ENCODE measurements at places on chromosomes 7 and 10.
A peak's percentile ranks its signal among the peaks of the same experiment; 100 is the strongest.

GRCh38 chr10:6578795-6579182, 1.3 kb downstream of the PRKCQ start:
- no peak for DNase-seq

- no peak for DNase-seq
Measured at GRCh38 chr7:4709187-4709586, 27.1 kb downstream of the FOXK1 start.

DNA sequence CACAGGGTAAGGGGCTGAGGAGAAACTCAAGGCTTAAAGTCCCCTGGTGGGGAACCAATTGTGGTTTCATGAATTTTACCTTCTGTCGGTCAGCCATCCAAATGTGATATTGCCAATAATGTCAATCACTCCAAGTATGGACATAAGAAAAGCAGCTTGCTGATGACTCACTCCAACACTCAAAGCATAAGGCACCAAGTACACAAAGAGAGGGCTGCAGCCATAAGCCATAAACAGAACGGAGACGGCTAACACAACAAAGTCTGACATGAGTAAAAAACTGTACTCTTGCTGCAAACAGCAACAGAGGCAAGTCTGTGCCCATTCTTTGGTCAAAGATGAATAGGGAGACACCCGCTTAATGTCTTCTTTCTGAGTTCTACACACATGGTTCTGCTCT, 24.2 kb downstream of the IFIT5 start:
- no peak for DNase-seq

GRCh38 chr7:119320316-119320715, 952.7 kb upstream of the KCND2 start:
- DNase-seq: no peak

- DNase-seq: no peak
Measured at GRCh38 chr7:121872831-121873288, at the start of gene PTPRZ1. TSS of gene PTPRZ1 (plus strand) at chr7:121873161. CDS start at chr7:121873500, 339 bp downstream.

DNA sequence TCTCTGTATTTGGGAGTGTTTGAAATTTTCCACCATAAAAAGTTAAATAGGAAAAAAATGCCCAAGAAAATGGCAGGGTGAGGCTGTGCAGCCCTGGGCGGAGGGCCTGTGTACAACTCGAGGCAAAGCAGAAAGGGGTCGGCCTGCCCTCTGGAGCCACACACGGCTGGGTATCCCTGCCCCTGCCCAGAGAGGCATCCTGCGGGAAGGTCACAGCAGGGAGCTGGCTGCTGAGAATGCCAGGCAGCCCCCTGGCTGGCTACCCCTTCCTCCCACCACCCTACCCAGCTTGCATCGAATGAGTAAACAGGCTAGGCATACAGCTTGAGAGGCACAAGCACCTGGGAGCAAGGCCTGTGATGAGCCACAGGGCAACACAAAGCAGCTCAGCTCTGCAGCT, 46.1 kb downstream of the CAMK2B start:
- DNase-seq: no peak

DNA sequence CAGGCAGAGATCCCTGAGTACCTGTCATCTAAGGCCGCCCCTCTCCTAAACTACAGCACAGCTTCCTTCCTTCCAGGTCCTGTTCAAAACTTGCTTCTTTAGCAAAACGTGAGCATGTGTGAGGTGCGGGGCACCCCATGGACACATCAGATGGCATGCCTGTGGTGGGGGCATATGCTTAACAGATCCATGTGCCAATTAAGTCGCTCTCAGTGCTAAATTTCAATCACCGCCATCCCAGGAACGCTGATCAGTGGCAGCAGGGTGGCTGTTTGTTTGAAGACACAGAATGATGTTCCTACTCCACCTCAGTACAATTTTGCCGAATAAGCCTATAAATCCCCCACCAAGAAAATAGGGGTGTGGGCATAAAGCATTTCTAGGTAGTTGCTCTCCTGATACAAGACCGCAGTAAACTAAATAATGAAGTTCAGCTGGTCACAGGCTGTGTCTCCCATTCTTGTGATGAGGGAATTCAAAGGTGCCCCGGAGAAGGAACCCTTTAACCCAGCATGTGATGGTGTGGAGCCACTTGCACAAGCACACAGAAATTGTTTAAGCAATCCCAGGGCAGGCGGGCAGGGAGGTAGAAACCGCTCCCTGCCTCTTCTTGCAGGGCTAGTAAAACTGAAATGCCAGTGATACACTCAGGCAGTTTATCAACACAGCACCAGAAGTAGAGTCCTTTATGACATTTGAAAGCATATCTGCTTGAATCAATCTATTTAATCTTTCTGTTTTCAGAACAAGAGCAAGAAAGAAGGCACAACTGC, 205.7 kb downstream of the SORCS1 start:
- DNase-seq: no peak

GRCh38 chr7:44216521-44217222, 15.9 kb downstream of the YKT6 start:
- no peak for DNase-seq

DNA sequence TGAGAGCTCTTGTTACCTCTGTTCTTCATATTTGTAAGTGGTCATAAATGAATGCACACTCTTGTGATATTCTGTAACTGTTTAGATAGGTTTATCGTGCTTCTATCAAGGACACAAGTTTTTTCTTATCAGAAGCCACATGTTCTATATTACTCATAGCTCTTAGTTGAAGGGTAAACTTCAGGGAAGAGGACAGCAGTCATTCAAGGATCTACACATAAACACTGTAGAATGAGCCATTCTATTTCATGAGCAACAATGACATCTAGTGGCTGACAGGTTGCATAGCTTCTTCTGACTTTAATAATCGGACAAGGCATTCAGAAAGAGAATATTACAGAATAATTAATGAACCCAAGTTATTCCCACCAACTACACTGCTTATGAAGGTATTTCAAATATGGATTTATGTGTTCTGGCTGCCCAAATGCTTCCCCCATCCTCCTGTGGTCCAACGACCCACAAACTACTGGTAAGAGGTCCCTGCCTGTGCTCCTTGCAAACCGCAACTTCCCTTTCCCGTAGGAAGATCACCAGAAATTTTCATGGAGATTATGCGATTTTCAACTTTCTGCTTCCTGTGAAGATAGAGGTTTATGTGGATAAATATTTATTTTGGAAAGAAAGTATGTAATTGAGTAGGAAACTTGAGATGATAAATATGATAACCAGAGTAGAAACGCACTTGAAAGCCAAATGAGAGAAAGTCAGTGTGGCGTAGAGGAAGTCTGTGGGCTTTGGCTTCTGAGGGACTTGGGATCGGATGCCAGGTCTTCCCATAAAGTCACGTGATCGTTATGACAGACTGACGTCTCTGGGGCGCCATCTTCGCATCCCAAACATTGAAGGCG, 16.8 kb upstream of the ABCB5 start:
- DNase-seq: peak; percentile 66

- no peak for DNase-seq
Measured at GRCh38 chr7:1432411-1433082, 26.7 kb downstream of the MICALL2 start.

DNA sequence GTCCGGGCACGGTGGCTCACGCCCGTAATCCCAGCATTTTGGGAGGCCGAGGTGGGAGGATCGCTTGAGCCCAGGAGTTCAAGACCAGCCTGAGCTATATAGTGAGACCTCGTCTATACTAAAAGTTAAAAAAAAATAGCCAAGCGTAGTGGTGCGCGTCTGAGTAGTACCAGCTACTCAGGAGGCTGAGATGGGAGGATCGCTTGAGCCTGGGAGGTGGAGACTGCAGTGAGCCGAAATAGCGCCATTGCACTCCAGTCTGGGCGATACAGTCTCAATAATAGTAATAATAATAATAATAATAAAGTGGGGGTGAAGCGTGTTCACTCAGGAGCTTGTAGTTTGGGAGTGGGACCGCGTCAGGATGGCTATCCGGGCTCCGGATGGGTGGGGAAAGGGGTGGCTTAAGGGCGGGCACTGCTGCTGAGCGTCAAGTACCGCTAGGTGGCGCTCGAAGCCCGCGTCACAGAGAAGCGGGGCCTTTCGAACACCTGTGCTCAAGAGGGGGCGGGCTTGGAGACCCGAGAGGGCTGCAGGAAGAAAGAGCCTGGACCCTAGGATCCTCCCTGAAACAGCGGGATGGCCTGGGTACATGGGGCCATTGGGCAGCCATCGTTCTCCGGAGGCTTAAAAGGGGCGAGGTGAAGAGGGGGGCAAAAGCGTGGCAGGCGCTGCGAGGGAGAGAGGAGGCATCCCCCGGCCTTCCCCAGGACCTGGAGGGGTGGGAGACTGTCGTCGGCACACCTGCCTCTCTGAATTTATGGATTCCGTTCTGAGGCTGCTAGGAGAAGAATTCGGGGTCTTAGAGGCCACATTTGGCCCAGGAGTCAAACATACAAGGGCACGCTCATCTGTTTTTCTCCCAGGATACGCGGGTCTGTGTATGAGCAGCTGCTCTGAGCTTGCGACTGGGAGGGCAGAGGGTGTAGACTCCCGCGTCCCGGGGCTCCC, 14.5 kb downstream of the LBX1 start:
- no peak for DNase-seq

- DNase-seq: no peak
Measured at GRCh38 chr7:868189-868486, 8.2 kb upstream of the GET4 start.

- DNase-seq: no peak
Measured at GRCh38 chr7:138025215-138026186, 23.6 kb upstream of the CREB3L2 start.

DNA sequence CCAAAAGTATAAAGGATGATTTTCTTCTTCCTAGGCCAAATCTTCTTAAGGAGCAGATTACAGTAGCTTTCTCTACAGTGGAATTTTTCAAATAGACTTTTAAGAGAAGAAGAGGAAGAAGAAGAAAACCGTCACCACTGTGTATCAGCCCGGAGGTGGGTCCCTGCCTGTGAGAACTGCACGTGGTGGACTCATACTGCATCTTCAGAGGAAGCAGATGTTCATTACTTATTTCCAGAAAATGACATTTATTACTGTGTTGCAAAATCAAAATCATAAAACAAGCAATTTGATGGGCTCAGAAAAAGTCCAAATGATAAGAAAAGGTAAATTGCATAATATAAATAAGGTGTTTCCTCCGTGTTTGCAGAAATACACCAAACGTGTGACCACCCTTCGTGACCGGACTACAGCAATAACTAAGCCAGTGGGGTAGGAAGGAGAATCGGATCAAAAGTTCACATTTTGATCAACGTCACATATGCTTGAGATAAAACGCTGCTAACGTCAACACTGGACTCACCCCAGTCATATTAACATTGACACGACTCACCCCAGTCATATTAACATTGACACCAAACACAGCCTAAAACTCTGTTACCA, 179.2 kb downstream of the PTPRN2 start:
- no peak for DNase-seq

Measured in pulmonary artery endothelial cell (primary cell).